Activated naive CD8-positive, alpha-beta T cell treated with anti-CD3 and anti-CD28 coated beads, Interleukin-2, amount 10 ng/mL, durations not matched to agents 7 days and 5 days (primary cell): ENCODE measurements at places on chromosomes 11 and 22.

DNA sequence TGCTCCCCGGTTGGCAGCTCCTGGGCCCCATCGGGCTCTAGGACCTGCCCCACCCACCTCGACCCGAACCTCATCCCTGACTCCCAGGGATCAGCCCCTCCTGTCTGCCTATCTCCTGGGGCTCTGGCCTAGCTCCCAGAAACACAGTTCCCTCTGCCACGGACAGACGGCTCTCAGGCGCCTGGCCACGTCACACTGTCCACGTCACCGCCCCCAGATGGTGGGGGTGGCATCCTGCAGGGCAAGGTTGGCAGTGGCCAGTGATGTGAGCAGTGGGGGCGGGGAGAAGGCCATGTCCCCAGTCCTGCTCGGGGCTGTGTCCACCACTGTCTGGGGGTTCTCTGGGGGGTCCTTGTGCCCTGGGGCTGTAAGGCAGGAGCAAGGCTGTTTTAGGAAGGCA is 29.2 kb downstream of the SYT7 start:
- DNase-seq = no peak

DNA sequence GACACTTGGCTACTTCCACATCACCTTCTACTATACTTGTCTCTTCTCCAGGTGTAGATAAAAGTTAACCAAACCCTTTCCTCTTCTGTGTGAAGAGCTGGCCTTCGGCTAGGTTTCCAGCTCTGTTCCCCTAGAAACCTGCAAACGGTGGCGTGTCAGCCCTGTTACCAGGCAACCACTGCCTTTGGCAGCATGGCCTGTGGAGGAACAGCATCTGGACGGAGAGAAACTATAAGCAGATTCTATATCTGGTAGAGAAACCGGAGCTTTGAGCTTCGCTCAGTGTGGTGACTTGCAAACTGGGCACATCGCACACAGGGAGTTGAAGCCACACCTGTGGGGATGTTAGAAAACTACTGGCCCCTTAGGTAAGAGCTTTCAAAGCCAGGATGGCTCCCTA is 35.9 kb downstream of the ARAP1 start:
- DNase-seq = no peak

- DNase-seq = no peak
Measured at GRCh38 chr11:60792521-60792920, 7.4 kb downstream of the MS4A10 start.

DNA sequence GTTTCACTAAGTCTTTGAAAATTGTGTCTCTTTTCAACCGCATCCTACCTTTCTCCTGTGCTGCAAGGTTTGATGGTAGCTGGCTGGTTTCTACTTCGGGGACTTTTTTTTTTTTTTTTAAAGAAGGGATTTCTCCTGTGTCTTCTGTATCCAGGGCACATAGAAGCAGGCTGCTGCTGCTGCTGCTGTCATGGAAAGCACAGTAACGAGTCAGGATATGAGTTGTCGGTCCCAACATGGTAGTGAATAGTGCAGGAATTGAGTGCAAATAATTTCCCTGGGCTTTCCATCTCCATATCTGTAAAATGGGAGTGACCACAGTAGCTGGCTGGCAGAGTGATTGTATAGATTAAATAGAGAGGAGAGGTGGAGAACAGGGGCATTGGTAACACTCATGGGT is 118.3 kb upstream of the NAV2 start:
- DNase-seq = no peak

DNA sequence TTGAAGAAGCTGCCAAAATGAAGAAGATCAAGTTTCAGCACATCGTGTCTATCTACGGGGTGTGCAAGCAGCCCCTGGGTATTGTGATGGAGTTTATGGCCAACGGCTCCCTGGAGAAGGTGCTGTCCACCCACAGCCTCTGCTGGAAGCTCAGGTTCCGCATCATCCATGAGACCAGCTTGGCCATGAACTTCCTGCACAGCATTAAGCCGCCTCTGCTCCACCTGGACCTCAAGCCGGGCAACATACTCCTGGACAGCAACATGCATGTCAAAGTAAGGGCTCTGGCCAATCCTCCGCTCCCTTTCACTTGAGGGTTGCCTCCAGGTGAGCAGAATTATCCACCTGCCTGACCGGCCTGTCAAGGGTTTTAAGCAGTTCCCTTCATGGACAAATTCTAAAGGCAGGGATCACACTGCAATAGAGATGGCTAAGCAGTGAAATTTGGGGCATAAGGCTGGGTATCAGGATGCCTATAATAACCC is 6.0 kb downstream of the ANKK1 start:
- DNase-seq = no peak

- no peak for DNase-seq
Measured at GRCh38 chr11:45017329-45017728, 66.6 kb upstream of the TP53I11 start.

DNA sequence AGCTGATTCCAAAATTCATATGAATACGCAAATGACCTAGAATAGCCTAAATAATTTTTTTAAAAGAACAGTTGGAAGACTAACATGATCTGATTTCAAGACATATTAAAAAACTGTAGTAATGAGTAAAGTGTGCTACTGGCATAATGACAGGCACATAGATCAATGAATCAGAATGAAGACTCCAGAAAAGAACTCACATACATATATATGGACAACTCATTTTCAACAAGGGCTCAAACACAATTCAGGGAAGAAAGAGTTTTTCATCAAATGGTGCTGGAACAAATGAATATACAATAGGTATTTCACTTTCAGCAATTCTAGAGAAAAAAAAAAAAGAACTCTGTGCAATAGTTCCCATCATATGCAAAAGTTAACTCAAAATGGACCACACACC is 33.7 kb downstream of the BTBD10 start:
- no peak for DNase-seq

DNA sequence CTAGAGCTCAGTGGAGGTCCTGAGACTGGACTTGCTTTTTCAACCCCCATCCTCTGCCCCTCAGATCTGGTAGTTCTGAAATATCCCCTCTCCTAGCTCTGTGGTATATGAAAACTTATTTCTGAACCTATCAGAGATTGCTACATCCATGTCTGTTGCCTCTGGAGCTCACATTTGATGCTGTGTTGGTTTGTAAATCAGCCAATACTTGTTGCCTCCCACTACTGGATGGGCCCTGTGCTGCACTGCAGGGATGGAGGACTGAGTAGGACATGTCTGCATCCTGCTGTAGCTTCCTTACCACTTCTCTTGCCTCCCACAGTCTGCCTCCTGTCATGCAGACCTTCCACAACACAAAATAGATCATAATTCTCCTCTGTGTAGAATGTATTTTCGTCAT is 5.2 kb downstream of the OLFML1 start:
- DNase-seq = no peak

GRCh38 chr11:15764326-15764725 is 592.0 kb downstream of the SOX6 start:
- DNase-seq = no peak

- DNase-seq = no peak
Measured at GRCh38 chr11:122714004-122714403, 58.5 kb downstream of the UBASH3B start.

- DNase-seq = no peak
Measured at GRCh38 chr11:91261513-91261912, 963.1 kb upstream of the FAT3 start.

DNA sequence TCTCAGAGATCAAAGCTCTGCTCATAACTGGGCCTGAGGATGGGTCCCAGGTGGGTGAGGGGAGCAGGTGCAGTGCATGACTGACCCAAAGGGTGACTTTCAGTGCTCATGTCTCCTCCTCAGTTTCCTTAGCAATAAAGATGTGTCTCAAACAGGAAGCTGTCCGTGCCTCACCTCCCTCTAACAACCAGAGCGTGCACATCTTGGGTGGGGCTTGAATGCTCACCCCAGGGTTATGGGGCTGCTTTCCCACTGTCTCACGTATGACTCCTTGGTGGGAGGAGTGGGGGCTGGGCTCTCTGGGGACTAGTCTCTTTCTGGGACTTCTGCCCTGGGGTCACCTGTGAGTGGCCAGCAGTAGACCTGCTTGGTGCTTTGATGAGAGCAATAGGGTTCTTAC is 53.9 kb upstream of the PHOX2A start:
- DNase-seq = no peak
